ENCODE measurements at places on chromosomes 7 and 10.
A peak's percentile ranks its signal among the peaks of the same experiment; 100 is the strongest.

DNA sequence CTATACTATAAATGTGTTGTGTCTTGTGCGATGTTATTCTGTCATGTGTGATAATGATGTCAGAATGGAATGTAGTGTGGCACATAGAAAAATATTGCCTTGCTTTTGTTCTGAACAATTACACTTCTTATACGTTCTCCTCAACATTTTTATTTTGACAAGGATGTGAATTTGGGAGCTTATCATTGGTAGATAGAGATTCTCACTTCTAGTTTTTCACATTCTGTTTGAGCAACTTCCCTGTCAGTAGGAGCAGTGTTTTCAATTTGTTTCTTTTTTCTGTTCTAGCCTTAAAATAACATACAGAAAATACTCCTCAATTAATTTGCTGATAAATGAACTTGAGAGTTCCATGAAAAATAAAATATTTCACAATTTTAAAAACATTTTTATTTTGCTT lies 17.6 kb downstream of the SUN3 start:
- no peak for DNase-seq

DNA sequence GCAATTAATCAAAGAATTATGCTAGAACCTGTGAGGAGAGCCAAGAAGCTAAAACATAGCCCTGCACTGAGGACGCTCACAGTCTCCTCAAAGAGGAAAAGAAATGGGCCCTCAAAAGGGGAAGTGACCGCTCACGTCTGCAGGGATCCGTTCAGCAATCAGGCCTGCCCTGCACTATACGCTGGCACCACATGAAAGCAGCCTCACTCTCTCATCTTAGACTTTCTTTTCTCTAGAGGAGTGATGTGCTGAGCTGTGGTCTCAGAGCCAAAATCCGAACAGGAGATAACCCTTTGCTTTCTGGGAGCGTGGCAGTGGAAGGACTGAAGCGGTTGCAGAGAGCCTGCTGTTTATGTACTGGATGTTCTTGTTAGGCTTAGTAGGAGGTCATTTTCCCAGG lies 6.3 kb upstream of the IL2RA start:
- no peak for DNase-seq

DNA sequence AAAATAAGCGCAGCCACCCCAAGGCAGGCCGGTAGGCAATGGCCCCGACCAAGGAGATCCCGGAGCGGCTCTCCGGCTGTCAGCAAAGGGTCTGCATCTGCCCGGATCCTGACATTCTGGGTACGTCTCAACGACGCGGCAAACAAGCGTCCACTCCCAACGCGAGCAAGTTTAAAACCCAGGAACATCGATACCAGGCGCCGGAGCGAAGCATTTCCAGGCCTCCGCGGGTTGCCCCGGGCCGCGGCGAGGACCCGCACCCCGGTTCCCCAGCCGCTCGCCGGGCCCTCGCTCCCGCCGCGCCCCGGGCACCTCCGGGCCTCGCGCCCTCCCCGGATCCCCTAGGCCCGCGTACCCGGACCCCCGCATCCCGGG lies 453 bp downstream of the URGCP start:
- no peak for DNase-seq

DNA sequence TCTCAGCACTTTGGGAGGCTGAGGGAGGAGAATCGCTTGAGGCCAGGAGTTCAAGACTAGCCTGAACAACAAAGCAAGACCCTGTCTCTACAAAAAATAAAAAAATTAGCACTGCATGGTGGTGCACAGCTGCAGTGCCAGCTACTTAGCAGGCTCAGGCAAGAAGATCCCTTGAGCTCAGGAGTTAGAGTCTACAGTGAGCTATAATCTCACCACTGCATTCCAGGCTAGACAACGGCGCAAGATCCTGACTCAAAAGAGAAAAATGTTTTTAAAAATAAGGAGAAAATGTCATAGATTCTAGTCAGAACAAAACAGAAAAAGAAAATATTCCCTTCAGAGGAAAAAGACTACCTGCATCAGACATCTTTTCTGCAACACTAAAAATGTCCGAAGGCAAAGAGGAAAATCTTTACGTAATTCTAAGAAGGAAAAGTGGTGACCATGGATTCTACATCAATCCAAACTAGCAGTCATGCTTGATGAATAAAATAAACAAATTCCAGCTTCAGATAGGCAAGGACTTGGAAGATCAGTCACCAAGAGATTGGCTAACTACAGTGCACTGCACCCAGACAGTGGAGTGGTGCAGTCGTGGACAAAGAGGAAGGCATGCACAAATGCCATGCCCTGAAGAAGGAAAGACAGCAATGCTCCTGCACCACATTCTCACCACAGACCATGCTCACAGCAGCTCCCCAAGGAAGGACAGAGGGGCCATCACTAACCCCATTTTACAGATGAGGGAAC lies 54.3 kb downstream of the ERCC6 start:
- no peak for DNase-seq

GRCh38 chr10:71143170-71143569 lies 69.2 kb upstream of the UNC5B start:
- DNase-seq = no peak

GRCh38 chr7:15682111-15682510 lies 4.4 kb downstream of the MEOX2 start:
- no peak for DNase-seq

DNA sequence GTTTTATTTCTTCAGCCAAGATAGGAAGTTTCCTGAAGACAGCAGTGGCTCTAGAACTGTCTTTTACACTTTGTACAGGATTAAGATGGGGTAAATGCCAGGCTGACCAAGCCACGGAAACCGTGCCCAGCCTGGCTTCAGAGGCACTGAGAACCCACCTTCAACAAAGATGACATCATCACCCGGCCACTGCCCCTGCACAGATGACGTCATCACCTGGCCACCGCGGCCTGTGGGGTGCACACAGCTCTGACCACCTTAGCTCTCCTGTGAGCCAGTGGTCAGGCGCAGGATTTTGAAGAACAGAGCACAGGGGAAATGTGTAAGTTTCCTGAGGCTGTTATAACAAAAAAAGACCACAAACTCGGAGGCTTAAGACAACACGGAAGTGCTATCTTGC lies 486.4 kb upstream of the MKI67 start:
- no peak for DNase-seq

GRCh38 chr10:119263951-119264617 lies 56.7 kb downstream of the GRK5 start:
- DNase-seq = no peak

- DNase-seq = no peak
These were observed 5.2 kb downstream of the AGAP3 start for GRCh38 chr7:151091431-151091830.

DNA sequence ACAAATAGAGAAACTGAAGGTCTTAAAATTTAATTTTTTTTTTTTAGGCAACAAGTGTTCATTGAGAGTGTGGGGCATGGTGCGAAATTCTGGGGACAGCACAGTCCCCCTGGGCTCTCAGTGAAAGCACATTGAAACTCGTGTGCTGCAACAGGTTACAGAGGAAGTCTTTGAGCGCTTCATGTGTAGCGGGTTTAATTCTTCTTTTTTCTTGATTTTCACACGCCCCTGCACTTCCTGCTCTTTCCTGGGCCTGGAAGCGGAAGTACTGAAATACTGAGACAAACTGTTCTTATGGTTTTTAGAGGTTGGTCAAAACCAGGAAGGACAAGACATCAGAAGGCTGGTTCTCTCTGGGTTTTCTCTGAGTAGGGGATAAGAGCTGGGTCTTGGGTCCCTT lies 203.5 kb downstream of the PTEN start:
- peak; percentile 21 for DNase-seq

GRCh38 chr10:108785011-108785410 lies 1138.3 kb downstream of the XPNPEP1 start:
- DNase-seq = no peak

- no peak for DNase-seq
These were observed 39.8 kb downstream of the RCC1L start for GRCh38 chr7:75033826-75034225.

DNA sequence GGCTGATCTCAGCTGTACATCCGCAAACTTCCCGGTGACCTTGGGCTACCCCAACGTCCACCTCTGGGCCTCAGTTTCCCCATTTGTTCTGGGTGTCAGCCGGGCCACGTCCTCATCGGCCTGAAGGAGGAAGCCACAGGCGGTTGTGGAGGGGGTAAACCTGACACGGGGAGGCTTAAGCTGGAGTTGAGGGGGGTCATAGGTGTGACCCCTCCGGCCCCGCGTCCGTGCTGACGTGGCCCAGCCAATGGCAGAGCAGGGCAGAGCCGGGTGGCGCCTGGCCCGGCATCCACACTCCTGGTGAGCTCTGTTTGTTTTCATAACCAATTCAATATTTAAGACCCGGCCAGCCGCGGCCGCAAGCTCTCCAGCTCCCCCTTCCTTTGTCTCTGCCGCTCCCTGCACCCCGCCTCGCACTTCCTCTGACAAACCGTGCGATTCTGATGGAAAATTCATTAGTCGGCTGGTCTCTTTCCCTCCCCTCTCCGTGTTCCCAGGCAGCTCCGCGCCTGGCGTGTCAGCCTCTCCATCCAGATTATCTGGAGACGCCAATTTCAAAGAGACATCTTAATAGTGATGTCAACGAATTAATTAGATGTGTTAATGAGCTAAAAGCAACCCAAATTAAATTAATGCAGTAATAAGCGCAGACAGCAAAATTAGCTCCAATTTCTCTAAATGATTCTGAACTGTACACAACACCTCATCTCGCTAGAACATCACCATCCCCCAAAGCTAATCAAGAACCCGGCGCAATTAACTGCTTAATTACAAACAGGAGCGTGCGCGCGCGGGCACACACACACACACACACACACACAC lies 55.4 kb downstream of the MICALL2 start:
- no peak for DNase-seq

DNA sequence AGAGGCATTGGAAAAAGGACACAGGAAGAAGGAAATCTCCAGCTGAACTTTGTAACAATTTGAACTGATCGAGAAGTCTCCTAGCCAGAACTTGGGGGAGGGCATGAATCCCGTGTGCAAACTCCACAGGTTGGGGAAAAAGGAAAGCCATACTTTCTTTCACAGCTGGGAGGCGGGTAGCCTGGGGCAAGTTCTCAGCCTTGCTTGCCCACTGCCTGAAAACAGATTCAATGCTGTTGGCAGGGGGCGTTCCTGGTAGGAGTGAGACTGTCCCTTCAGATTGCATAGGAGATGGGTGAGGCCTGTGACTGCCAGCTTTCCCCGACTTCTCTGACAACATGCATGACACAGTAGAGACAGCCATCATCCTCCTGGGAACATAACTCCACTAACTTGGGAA lies 289.1 kb upstream of the PHF14 start:
- DNase-seq = peak; percentile 26

DNA sequence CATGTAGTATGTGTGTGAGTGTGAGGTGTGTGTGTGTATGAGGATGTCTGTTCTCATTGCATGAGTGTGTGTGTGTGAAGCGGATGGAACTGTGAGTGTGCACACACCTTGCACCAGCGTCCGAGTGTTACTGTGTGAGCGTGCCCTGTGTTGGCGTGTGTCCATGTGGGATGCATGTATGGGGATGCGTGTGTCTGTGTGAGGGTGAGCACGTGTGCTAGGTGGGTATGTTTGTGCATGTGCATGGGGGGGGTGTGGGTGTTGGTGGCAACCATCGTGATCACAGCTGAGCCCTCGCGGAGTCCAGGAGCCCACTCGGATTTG lies 6.4 kb downstream of the KNDC1 start:
- no peak for DNase-seq

GRCh38 chr7:3951316-3952055 lies 650.4 kb downstream of the SDK1 start:
- DNase-seq = no peak

Data from CD8-positive, alpha-beta memory T cell (primary cell).